ENCODE measurements at places on chromosomes 12 and 14. TPM values are rescaled to one million over a fixed set of nuclear protein-coding genes. Genes with fewer than 3 reads are reported as not detected.

GRCh38 chr14:79833781-79834180 lies 377.5 kb downstream of the DIO2 start:
- no peaks in the 10 kb centered on the region for H3K4me1 ChIP-seq
- H3K36me3 ChIP-seq: no peaks in the 10 kb centered on the region
- H3K27me3 ChIP-seq: no peaks in the 10 kb centered on the region
- no peak for DNase-seq
- no peak overlapping the region for H3K4me3 ChIP-seq
- H3K27ac ChIP-seq: no peak overlapping the region

- H3K4me1 ChIP-seq: no peaks in the 10 kb centered on the region
- H3K27me3 ChIP-seq: peaks cover 5% of the 10 kb centered on the region
- H3K27ac ChIP-seq: no peak overlapping the region
- no peaks in the 10 kb centered on the region for H3K36me3 ChIP-seq
Measured at GRCh38 chr12:104590022-104590421, 133.3 kb downstream of the CHST11 start.

DNA sequence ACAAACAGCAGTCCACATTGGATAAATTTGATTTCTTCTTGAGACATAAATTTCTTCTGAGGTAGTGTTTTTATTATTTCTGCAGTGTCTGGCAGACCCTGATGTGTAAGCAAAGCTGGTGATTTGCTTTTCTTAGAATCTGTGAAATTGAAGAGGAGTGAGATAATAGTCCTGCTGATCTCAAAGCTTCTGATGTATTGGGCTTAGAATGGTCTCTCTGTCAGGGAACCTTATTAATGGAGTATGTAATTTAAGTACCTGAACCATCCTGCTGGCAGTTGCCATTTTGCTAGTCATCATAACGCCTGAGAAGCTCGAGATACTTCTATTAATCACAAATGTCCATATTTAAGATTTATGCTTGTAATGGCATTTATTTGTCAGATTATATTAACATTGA lies 464.5 kb upstream of the PRICKLE1 start:
- no peaks in the 10 kb centered on the region for H3K36me3 ChIP-seq
- H3K4me1 ChIP-seq: peaks cover 6% of the 10 kb centered on the region
- no peaks in the 10 kb centered on the region for H3K27me3 ChIP-seq

DNA sequence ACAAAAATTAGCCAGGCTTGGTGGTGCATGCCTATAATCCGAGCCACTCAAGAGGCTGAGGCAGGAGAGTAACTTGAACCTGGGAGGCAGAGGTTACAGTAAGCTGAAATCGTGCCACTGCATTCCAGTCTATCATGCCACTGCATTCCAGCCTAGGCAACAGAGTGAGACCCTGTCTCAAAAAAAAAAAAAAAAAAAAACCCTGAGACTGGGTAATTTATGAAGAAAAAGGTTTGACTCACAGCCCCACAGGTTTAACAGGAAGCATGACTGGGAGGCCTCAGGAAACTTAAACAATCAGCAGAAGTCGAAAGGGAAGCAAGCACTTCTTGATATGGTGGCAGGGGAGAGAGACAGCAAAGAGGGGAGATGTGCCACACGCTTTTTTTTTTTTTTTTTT lies 123.2 kb downstream of the GXYLT1 start:
- peak; percentile 33 for DNase-seq
- peaks cover 3% of the 10 kb centered on the region for H3K27me3 ChIP-seq
- H3K27ac ChIP-seq: peak overlapping the region; percentile 98
- peaks cover 31% of the 10 kb centered on the region for H3K4me1 ChIP-seq
- peak overlapping the region; percentile 39 for H3K4me3 ChIP-seq

GRCh38 chr12:53046655-53047220 lies 3.1 kb upstream of the TNS2 start:
- DNase-seq: peak; percentile 60
- H3K4me3 ChIP-seq: peak overlapping the region; percentile 96
- H3K36me3 ChIP-seq: peaks cover 12% of the 10 kb centered on the region
- peak overlapping the region; percentile 95 for H3K27ac ChIP-seq

DNA sequence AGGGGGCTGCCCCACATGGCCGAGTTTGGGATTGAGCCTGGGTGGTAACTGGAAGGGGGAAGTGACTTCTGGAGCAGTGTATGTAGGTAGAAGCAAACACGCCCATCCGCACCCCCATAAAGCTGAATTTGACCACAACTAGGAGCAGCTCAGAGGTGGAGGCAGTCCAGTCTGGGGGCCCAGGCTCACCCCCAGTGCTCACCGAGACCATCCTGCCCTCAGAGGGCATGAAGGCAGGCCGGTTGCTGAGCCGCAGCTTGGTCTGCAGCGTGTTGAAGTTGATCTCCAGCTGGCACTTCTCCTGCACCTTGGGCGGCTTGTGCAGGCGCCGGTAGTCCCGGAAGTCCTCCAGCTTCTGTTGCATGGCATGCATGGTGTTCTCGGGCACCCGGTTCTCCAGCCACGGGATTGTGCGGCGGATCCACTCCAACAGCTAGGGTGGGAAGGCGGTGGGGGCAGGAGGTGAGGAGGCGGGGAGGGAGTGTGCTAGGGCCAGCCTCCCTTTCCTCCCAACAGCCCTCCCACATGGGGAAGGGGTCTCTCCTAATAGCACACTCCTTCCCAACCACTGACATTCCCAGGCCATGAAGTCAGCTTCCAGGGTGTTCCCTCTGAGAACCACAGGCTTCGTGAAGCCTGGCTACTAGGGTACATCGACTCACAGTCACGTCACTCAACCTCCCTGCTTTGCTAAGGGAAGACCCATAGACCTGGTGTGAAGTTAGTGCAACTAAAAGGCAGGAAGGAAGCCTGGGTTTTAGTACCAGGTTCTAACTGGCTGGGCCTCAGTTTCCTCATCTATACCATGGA lies 87.0 kb downstream of the ACTN1 start:
- peak overlapping the region; percentile 42 for H3K4me3 ChIP-seq
- H3K27ac ChIP-seq: no peak overlapping the region
- H3K4me1 ChIP-seq: no peaks in the 10 kb centered on the region

- H3K27ac ChIP-seq: no peak overlapping the region
- DNase-seq: no peak
- H3K27me3 ChIP-seq: no peaks in the 10 kb centered on the region
- no peaks in the 10 kb centered on the region for H3K36me3 ChIP-seq
- no peak overlapping the region for H3K4me3 ChIP-seq
Measured at GRCh38 chr12:33690562-33690961, 250.9 kb upstream of the SYT10 start.

- H3K4me1 ChIP-seq: no peaks in the 10 kb centered on the region
- no peak overlapping the region for H3K27ac ChIP-seq
- no peak for DNase-seq
- H3K4me3 ChIP-seq: no peak overlapping the region
- no peaks in the 10 kb centered on the region for H3K36me3 ChIP-seq
Measured at GRCh38 chr14:100487304-100487703, 99.9 kb downstream of the BEGAIN start.

The FAM186B gene
- total RNA-seq: 1.9 TPM

The COCH gene
- total RNA-seq: 3.7 TPM

Measured in endothelial cell (in vitro differentiated cells).